Activated T-helper 1 cell treated with anti-CD3 and anti-CD28 coated beads, Interleukin-12 subunit alpha, Interleukin-12 subunit beta, Interleukin-2, Interleukin-4 antibody, amounts not matched to agents 30 ng/mL and 10 ng/mL and 1 ng/mL, durations not matched to agents 14 hours and 24 hours and 36 hours (primary cell): ENCODE measurements at places on chromosomes 13 and 19.

DNA sequence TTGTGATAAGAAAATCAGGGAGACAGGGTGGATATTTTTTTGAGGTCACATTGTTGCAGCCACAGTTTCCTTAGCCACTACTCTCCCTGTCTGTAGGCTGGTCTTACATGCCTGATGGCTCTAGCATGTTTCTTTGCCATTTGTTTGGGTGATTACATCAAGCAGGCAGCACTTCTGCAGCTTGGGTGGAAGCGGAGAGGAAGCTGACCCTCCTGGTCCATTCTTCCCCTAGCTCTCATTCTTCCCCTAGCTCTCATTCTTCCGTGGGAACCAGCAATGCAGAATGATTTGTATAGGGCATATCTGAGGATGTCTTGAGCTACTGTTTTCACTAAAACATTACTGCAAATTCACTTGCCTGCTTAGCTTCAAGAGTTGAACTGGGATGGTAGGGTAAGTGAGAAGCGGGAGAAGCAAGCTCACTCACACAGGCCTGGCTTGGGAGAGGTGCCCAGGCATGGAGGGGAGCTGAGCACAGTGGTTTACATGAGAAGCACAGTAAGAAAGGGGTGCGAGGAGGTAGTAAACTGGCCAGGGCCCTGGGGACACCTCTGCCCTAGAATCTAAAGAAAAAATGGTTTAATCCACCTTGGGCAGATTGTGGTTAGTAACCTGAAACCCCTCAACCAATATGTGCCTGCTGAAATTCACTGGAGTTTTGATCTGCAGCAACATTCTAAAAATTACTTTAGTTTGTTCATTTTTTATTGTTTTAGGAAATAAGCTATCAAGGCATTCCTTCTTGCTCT is 538.9 kb downstream of the RFC3 start:
- no peaks in the 10 kb centered on the region for H3K36me3 ChIP-seq
- no peak overlapping the region for H3K4me3 ChIP-seq
- no peaks in the 10 kb centered on the region for H3K27me3 ChIP-seq
- no peak for DNase-seq
- H3K27ac ChIP-seq, result no peak overlapping the region

GRCh38 chr19:40403262-40403984 is 9.8 kb downstream of the PRX start:
- H3K36me3 ChIP-seq, result no peaks in the 10 kb centered on the region
- H3K27me3 ChIP-seq, result peaks cover 7% of the 10 kb centered on the region
- H3K4me3 ChIP-seq, result peak overlapping the region; percentile 83
- H3K4me1 ChIP-seq, result peaks cover 21% of the 10 kb centered on the region
- peak; percentile 80 for DNase-seq
- H3K27ac ChIP-seq, result peak overlapping the region; percentile 72

GRCh38 chr13:95182570-95183265 is 118.5 kb downstream of the ABCC4 start:
- peaks cover 20% of the 10 kb centered on the region for H3K36me3 ChIP-seq
- no peak overlapping the region for H3K27ac ChIP-seq
- peaks cover 52% of the 10 kb centered on the region for H3K4me1 ChIP-seq
- no peak for DNase-seq
- H3K4me3 ChIP-seq, result no peak overlapping the region

- H3K27me3 ChIP-seq, result no peaks in the 10 kb centered on the region
- peaks cover 21% of the 10 kb centered on the region for H3K36me3 ChIP-seq
- H3K4me1 ChIP-seq, result peaks cover 23% of the 10 kb centered on the region
- DNase-seq, result no peak
- no peak overlapping the region for H3K4me3 ChIP-seq
These were observed 11.6 kb downstream of the PNPLA6 start for GRCh38 chr19:7547159-7547558.

GRCh38 chr19:44947041-44947581 is 1.3 kb downstream of the APOC2 start:
- no peak overlapping the region for H3K27ac ChIP-seq
- no peak overlapping the region for H3K4me3 ChIP-seq
- H3K27me3 ChIP-seq, result no peaks in the 10 kb centered on the region
- peaks cover 1% of the 10 kb centered on the region for H3K36me3 ChIP-seq
- DNase-seq, result no peak

DNA sequence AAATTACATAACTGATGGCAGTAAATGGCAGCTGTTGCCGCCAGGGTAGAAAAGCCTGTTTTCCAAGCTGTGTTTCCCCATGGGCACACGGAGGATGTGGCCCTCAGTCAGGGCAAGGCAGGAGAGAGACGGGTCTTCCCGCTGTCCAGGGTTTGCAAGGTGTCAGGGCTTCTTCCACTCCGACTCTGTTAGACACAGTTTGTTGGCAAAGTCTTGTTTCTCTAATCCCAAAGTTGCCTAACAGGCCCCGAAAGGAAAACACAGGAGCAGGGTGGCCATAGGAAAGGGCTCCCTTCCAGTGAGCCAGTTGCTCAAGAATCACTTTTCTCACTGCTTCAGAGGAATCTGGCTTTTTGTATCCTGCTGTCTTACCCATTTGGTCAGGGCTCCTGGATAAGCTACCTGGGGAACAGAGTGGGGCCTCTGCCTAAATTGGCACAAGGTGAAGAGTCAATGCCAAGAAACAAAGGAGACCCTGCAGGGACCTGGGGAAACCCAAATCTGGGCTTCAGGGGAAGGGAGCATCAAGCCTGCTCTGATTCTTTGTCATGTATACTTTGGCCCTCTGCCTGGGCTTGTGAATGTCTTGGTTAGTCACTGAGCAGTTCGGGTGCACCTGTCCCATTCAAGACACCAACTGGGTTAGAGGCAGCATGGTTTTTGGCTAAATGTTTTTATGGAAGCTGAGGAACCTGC is 29.0 kb upstream of the CXCL17 start:
- H3K4me1 ChIP-seq, result peaks cover 19% of the 10 kb centered on the region

DNA sequence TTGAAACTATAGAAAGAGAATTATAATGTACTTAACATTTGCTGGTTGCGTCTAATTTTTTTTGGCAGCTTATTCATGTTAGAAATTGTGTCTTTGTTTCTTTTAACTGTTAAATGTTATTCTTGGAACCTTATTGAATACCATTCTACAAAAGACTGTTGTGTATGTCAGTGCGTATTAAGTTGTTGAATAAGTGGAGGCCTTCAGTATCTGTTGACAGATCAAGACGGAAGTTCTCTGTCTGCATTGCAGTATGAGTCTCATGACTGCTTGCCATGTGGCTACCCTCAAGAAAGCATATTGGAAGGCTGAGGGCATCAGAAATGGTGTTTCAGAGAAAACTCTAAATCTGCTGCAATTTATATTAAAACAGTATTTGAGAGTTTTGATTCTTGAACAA is 8.5 kb downstream of the UBA2 start:
- H3K4me3 ChIP-seq, result no peak overlapping the region
- H3K27ac ChIP-seq, result no peak overlapping the region
- no peaks in the 10 kb centered on the region for H3K27me3 ChIP-seq
- DNase-seq, result no peak

GRCh38 chr13:50518781-50519201 is 324.7 kb downstream of the DLEU7 start:
- peaks cover 16% of the 10 kb centered on the region for H3K27me3 ChIP-seq
- H3K36me3 ChIP-seq, result peaks cover 3% of the 10 kb centered on the region
- no peak for DNase-seq
- H3K27ac ChIP-seq, result no peak overlapping the region
- H3K4me1 ChIP-seq, result peaks cover 8% of the 10 kb centered on the region

DNA sequence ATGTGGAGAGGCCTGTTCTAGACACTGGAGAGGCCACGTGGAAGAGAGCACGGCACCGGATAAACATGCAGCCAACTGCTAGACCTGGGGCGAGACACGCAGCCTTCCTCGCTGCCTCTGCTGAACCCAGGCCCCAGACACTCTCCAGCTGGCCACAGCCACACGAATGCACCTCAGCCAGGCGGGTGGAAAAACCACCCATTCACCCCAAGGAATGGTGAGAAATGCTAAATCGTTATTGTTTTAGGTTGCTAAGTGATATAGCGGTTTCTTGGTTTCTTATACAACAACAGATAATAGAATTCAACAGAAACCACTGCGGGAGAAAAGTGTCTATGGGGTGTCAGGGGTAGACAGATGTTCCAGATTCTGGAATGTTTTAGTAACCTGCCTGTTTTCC is 52.5 kb downstream of the STK24 start:
- H3K4me3 ChIP-seq, result no peak overlapping the region
- peaks cover 6% of the 10 kb centered on the region for H3K36me3 ChIP-seq
- no peaks in the 10 kb centered on the region for H3K27me3 ChIP-seq
- peak overlapping the region; percentile 55 for H3K27ac ChIP-seq
- no peak for DNase-seq
- H3K4me1 ChIP-seq, result peaks cover 82% of the 10 kb centered on the region

- H3K27me3 ChIP-seq, result no peaks in the 10 kb centered on the region
- peaks cover 9% of the 10 kb centered on the region for H3K4me1 ChIP-seq
- peaks cover 19% of the 10 kb centered on the region for H3K36me3 ChIP-seq
- no peak overlapping the region for H3K4me3 ChIP-seq
- DNase-seq, result no peak
- no peak overlapping the region for H3K27ac ChIP-seq
These were observed 4.7 kb downstream of the SBNO2 start for GRCh38 chr19:1169411-1169791.

- H3K27me3 ChIP-seq, result no peaks in the 10 kb centered on the region
- H3K4me1 ChIP-seq, result no peaks in the 10 kb centered on the region
- H3K4me3 ChIP-seq, result no peak overlapping the region
These were observed 2898.7 kb upstream of the PCDH20 start for GRCh38 chr13:64314331-64314730.

DNA sequence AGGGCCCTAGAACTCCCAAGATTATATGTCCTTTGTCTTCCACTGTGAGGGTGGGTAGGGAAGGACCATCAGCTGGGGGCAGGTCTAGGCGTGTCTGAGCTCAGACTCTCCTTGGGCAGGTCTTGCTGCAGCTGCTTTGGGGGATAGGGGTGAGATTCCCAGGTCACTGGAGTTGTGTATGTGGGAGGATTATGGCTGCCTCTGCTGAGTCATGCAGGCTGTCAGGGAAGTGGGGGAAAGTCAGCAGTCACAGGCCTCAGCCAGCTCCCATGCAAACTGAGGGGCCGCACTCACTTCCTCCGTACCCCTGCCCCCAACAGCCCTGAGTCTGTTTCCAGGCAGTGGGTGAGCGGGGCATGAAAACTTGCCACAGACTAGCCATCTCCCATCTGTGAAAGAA is 600.8 kb downstream of the DIAPH3 start:
- no peak overlapping the region for H3K4me3 ChIP-seq
- H3K27ac ChIP-seq, result no peak overlapping the region
- H3K27me3 ChIP-seq, result no peaks in the 10 kb centered on the region
- H3K4me1 ChIP-seq, result no peaks in the 10 kb centered on the region

GRCh38 chr19:46755077-46755852 is 9.0 kb upstream of the STRN4 start:
- no peaks in the 10 kb centered on the region for H3K27me3 ChIP-seq
- no peak for DNase-seq
- H3K27ac ChIP-seq, result no peak overlapping the region

GRCh38 chr13:36543671-36544070 is 111.4 kb downstream of the CCNA1 start:
- H3K4me1 ChIP-seq, result no peaks in the 10 kb centered on the region
- no peaks in the 10 kb centered on the region for H3K36me3 ChIP-seq
- no peak overlapping the region for H3K4me3 ChIP-seq

DNA sequence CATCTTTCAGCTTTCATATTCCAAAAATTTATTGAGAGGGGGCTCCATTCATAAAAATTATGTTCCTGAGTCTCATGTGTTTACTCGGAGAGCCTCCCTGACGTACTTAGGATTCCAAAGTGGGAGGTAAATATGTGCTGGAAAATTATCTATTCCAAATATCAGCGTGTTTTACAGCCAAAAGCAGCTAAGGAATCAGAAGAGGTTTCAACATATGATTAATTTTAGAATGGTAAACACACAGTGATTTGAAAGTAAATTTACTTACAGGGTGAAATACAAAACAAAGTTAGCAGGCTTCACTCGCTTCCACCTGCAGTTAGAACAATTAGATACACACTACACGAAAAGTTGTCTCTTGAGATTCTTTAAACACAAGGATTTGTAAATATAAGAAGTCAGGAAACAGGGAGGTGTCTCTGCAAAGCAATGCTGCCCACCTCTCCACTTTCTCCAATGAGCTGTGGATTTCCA is 313.8 kb upstream of the NBEA start:
- no peaks in the 10 kb centered on the region for H3K36me3 ChIP-seq
- no peak overlapping the region for H3K27ac ChIP-seq
- no peaks in the 10 kb centered on the region for H3K27me3 ChIP-seq
- DNase-seq, result no peak
- no peaks in the 10 kb centered on the region for H3K4me1 ChIP-seq

DNA sequence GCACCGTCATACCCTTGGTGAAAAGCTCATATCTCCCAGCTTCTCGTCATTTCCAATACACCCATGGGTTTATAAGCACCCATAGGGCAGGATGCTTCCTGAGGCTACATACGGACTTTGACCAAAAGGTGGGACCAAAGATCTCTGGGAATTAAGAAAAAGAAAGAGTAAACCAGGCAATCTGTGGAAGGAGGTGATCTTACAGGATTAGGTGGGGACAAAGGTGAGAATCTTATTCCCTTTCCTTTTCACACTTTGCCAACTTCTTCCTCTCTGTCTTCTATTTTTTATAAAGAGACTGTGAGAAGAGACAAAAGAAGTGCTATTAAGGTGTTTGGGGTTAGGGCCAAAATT is 172.0 kb downstream of the DLEU7 start:
- peaks cover 7% of the 10 kb centered on the region for H3K27me3 ChIP-seq
- DNase-seq, result no peak
- H3K4me1 ChIP-seq, result no peaks in the 10 kb centered on the region
- no peak overlapping the region for H3K27ac ChIP-seq

GRCh38 chr19:2412449-2412848 is 14.9 kb downstream of the TIMM13 start:
- H3K4me1 ChIP-seq, result no peaks in the 10 kb centered on the region
- no peak for DNase-seq
- H3K4me3 ChIP-seq, result no peak overlapping the region
- H3K27me3 ChIP-seq, result peaks cover 2% of the 10 kb centered on the region
- H3K27ac ChIP-seq, result no peak overlapping the region
- H3K36me3 ChIP-seq, result no peaks in the 10 kb centered on the region

- H3K27me3 ChIP-seq, result peaks cover 48% of the 10 kb centered on the region
- peaks cover 7% of the 10 kb centered on the region for H3K4me1 ChIP-seq
- DNase-seq, result peak; percentile 36
- peak overlapping the region; percentile 12 for H3K4me3 ChIP-seq
These were observed 13.9 kb upstream of the CACNG6 start for GRCh38 chr19:53977429-53977990.

DNA sequence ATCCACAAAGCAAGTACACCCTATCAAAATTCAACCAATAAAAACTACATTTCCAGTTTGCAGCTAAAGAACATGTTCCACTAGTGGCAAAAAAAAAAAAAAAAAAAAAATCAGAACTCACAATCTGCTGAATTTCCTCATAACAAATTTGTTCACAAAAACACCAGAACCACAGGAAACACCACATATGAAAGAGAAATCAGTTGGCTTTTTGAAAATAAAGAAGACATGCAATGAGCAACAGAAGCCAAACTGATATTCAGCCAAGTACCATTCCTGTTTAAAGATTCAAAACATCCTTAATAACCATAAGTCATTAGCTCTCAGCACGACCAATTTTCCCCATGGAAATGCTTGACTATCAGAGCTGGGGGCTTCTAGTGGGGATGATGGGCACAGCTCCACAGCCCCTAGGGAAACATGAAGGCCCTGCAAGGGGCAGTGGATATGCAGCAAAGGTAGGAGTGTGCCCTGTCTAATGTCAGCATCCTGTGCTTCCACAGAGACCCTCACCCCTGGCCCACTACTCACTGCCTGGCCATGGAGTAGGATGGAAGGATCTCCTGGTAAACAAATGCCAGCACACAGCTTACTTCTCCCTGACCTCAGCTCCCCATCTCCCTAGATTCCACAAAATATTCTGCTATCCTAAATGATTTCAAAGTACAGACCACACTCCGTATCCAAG is 74.0 kb upstream of the DOCK9 start:
- H3K4me1 ChIP-seq, result peaks cover 78% of the 10 kb centered on the region
- H3K27me3 ChIP-seq, result no peaks in the 10 kb centered on the region
- H3K36me3 ChIP-seq, result peaks cover 16% of the 10 kb centered on the region
- H3K4me3 ChIP-seq, result peak overlapping the region; percentile 67
- H3K27ac ChIP-seq, result peak overlapping the region; percentile 83
